SJCRH30 (cell line): ENCODE measurements at places on chromosomes 11 and 22.

GRCh38 chr11:36574486-36574885 lies 6.7 kb downstream of the RAG1 start:
- DNase-seq, result no peak

- peak; percentile 55 for DNase-seq
Observed at GRCh38 chr11:69280994-69281393, 13.0 kb upstream of the MYEOV start.

DNA sequence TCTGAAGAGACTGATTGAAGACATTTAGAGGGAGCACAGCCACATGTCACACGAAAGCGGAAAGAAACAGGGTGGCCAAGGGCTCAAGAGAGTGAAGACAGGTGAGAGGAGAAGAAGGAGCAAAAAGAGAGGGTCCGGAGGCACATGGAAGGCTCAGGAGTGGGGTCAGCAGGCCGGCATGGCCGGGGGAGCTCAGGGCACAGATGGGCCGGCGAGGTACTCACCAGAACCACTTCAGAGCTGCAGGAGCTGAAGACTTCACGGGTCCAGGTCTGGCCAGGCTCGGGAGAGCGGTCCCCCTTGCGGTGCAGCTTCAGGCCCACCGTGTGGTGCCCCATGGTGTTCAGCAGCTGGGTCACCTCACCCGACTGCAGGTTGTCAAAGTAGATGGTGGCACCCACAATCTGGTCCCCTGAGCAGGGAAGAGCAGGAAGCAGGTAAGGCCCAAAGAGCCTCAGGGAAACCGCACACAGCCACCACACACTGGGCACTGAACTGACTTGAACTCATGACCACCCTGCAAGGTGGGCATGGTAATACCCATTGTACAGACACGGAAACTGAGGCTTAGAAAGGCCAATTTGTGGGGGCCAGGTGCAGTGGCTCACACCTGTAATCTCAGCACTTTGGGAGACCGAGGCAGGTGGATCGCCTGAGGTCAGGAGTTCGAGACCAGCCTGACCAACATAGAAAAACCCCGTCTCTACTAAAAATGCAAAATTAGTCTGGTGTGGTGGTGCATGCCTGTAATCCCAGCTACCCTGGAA lies 11.6 kb downstream of the AHNAK start:
- DNase-seq, result no peak

DNA sequence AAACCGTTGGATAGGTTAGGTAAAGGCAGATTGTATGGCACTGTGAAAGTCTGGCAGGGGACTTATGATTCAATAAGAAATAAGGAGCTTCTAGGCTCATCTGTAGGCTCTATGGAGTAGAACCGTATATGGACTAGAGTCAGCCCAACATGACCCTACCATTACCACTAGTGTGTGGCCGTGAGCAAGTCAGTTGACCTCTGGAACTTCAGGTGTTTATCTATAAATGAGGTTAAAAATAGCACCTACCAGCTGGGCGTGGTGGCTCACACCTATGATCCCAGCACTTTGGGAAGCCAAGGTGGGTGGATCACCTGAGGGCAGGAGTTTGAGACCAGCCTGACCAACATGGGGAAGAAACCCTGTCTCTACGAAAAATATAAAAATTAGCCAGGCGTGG lies 4.4 kb downstream of the HINFP start:
- no peak for DNase-seq

- DNase-seq, result no peak
Observed at GRCh38 chr11:73053964-73054363, 88.2 kb downstream of the FCHSD2 start.

- DNase-seq, result peak; percentile 73
Observed at GRCh38 chr11:57277845-57278720, 41.0 kb upstream of the APLNR start.

GRCh38 chr11:124732230-124732629 lies 7.5 kb upstream of the NRGN start:
- DNase-seq, result no peak

- DNase-seq, result no peak
Observed at GRCh38 chr11:10317776-10318526, 13.1 kb downstream of the ADM start.

DNA sequence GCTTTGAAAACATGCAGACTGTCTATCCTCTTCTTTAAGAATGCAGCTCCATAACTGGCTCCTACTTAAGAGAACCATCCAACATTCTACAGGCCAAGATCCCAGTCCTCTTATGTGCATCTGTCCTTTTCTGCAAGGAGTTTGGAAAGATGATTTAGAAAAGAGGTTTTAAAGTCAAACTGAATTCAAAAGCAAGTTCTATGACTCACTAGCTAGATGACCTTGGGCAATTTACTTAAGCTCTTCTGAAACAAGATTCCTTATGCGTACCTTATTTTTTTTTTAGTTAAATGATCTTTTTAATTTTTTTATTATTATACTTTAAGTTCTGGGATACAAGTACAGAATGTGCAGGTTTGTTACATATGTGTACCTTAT lies 29.2 kb downstream of the GUCY1A2 start:
- no peak for DNase-seq

DNA sequence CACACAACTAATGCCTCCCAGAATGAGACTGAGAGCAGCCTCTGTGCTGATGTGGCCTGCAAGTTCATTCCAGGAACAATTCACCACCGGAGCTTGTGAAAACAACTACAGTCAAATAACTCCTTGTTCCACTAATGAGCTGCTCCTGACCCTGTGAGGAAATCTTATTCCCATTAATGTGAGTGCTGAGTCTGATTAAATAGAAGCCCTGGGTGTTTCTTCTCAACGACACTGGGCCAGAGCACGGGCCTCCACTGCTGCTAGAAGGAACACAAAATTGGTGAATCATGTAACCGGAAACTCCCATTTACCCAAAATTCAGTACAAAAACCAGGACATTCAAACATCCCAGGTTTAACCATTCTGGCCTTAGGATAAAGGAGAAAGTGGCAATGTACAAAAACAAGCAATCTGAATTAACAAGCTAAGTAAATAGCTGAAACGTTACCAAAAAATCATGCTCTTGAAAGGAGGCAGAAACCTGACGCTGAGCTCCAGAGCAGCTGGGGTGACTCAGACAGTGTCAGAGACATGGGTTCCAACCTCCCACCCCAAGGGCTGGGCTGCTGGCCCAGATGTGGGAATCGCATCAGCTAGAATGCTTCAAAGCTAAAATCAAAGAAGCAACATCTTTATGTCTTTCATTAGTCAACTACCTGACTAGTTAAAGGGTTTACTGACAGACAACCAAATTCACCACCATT lies 26.7 kb downstream of the SERGEF start:
- DNase-seq, result peak; percentile 20

DNA sequence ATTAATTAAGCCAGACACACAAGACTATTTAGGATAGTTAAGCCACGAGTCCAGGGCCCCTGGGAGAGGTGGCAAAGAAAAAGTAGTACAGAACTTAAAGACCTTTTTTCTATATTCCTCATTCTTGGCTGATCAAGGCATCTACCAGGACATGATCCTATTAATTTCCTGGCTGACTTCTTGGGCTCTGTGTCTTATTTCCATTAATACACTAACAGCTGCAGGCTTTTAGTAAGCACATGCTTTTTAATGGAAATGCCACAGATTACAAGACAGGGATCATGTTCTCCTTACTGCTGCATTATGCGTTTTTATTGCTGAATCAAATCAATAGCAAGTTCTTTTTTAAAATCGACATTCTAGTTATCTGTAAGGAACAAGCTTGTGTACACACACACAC lies 35.2 kb downstream of the BTG4 start:
- DNase-seq, result peak; percentile 4

- DNase-seq, result no peak
Observed at GRCh38 chr11:102121329-102121728, 11.1 kb downstream of the YAP1 start.

- no peak for DNase-seq
Observed at GRCh38 chr22:23388517-23388890, 191.6 kb downstream of the IGLL1 start.

- DNase-seq, result no peak
Observed at GRCh38 chr11:15714641-15715399, 600.1 kb downstream of the INSC start.

DNA sequence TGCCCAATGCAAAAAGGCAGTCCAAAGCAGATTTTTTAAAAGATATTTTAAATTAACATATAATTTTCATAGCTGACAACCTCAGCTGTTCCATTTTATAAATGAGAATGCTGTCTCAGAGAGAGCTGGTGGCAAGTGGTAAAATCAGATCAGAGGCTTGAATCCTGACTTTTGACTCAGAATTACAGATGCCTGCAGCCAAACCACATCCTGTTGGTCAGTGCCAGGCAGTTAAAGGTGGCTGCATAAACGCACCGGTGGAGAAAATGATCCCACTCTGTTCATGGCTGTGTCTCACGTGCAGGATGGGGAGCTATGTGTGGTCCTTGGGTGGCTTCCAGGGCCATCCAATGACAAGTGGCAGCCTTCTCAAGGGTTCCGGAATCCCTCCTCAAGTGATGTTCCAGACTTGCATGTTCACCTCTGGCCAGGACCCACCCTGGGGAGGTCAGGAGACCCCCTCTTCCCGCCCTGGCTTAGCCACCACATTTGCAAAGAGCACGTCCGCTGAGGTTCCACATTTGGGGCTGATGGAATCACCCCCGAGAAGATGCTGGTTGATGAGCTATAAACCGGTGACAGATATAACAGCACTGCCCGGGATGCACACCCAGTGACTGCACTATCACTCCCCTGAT lies 155.5 kb downstream of the SHANK2 start:
- DNase-seq, result no peak

DNA sequence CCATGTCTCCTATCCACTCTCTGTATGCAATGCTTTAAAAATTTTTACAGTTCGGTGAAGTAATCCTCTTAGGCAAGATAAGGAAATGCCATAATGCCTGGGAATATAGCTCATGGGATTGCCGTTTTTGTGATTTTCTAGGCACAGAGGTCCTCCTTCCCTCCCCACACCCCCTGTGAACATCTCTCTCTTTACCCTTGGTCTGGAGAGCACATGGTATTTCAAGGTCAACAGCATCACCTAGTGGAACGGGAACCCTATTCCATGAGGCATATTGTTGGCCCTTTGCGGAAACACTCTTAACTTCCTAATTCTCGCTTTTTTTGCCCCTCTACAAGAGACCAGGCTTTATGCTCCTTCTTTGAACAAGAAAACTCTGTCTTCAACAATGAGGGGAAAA lies 8.8 kb downstream of the NXPE4 start:
- peak; percentile 2 for DNase-seq

- no peak for DNase-seq
Observed at GRCh38 chr11:92329137-92329536, 104.5 kb downstream of the FAT3 start.

DNA sequence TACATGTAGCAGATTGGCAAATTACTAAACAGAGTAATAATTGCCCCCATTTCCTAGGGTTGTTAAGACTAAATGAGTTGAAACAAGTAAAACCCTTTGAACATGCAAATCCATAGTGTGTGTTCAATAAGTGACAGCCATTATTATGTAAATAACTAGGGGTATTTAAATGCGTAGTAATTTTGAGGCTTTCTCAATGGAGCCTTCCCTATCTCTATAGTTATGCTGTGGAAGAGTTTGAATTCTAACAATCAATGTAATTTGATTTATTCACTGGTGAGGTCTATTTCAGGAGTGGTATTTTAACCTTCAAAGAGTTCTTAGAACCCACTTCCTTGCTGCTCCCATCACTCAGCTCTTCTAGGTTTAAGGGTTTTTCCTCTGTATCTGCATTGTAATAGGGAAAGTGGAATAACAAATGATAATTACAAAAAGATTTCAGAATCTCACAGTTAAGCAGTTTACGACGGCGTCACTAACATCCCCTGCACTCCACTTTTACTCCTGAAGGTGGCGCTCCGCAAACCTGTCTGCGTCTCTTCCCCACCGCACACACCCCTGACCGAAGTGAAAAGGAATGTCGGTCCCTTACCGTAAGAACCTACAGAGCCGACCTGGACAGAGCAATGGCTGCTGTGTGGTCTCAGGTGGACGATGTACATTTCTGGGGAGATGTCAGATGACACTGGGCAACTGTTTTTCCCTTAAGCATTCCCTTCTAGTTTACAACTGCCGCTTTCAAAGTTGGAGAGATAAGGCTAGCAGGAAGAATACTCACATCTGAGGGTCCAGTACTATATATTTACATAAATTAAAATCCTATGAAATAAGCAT lies 80.8 kb downstream of the ZC3H12C start:
- DNase-seq, result peak; percentile 23

DNA sequence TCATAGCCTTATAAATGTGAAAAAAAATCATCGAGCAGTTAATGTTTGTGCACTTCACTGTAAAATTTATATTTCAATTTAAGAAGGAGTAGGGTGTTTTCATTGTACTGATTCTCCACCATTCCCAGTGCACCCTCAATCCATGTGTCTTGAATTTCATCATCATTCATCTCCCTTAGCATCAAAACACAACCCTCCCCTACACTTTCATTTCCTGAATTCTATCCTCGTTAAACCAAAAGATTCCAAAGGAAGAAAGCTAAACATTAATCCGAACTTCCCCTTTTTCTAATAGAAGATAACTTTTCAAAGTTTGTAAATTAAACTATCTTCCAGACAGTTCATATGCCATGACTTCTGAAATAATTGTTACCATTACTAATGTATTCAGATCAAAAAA lies 34.1 kb upstream of the OR8B8 start:
- no peak for DNase-seq

DNA sequence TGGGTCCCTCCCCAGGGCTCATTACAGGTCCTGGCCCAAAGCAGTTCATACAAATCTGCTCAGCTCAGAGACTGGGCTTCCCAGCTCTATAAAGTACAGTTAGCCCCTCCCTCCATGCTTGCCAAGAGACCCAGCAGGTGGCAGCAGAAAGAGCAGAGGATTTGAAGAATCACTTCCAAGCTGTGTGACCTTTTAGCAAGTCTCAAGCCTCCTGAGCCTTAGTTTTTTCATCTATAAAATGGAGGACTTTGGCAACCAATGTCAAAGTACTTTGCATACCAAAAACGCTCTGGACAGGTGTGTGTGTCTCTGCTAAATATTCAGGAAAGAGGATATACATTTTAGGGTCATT lies 26.6 kb downstream of the RELT start:
- no peak for DNase-seq

DNA sequence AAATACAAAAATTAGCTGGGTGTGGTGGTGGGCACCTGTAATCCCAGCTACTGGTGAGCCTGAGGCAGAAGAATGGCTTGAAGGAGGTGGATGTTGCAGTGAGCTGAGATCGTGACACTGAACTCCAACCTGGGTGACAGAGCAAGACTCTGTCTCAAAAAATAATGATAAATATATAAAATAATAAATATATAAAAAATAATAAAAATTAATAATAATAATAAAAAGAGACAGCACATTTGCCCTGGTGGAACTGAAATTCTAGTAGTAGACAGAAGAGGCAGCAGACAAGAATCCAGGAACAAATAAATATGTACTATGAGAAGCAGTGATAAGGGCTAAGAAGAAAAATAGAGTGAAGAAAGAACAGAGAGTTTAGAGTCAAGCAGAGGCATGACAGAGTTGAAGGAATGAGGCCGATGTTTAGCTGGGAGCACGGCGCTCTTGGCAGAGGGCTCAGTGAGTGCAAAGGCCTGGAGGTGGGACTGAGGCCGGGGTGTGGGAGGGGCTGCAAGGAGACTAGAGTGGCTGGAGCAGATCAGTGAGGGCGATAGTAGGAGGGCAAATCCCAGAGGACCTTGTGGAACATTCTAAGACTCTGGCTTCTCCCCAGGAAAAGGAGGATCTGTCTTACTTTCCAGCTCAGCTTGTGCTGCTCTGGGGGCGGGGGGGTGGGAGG lies 410.3 kb downstream of the MN1 start:
- no peak for DNase-seq

- peak; percentile 86 for DNase-seq
Observed at GRCh38 chr11:65416341-65416824, 6.2 kb upstream of the NEAT1 start.
